ENCODE measurements at places on chromosomes 4 and X. TPM values are rescaled to one million over a fixed set of nuclear protein-coding genes. Genes with fewer than 3 reads are reported as not detected.

DCAF8L1 gene
- total RNA-seq: not detected

HERC6 gene
- total RNA-seq: 28.3 TPM

ARR3 gene
- not detected for total RNA-seq

USP53 gene
- total RNA-seq: 22.9 TPM

AWAT1 gene
- total RNA-seq: not detected

PAGE2B gene
- not detected for total RNA-seq

- DNase-seq: no peak
These were observed 5.0 kb downstream of the LNX1 start for GRCh38 chr4:53586121-53586816.

- DNase-seq: no peak
These were observed 93.4 kb downstream of the REPS2 start for GRCh38 chrX:17039826-17040225.

DNA sequence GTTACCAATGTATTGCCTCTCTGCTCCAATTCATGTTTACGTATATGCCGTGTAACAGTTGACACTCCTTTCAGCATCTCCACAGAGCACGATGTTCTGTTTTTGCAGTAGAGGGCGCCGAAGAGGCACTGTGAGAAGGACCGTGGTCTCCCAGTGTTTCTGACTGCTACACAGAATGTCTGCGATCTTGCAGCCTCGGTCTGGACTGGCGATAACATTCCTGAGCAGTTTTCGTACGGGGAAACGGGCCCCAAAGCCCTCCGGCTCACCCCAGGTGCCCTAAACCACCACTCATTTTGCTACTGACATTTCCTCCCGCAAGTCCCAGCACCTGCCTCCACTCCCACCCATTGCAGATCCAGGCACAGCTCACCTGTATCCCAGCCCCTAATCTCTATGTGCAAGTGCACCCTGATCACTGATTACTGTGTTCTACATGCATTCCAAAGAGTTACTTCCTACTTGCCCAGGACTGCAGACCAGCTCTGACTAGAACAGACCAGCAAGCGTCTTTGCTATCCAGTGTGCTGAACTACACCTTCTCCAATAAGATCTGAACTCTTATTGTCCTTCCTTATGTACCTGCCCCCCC is 12.4 kb upstream of the NFXL1 start:
- DNase-seq: peak; percentile 36

GRCh38 chr4:48017108-48017571 is 568 bp downstream of the NIPAL1 start:
- DNase-seq: no peak

DNA sequence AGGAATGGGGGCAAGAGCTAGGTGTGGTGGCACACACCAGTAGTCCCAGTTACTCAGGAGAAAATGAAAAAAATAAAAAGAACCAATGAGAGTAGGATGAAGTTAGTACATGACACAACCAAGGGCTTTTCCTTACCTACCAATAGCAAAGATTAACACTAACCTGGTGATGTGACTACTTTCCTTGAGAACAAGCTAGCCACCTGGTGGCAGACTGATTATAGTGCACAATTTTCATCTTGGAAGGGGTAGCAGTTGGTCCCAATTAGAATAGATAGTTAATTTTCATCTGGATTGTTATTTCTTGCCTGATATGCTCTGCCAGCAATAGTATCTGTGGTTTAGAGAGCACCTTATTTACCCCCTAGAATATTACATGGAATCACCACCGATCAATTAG is 1216.8 kb upstream of the PABPC4L start:
- no peak for DNase-seq

GRCh38 chr4:112888622-112889021 is 160.8 kb upstream of the ANK2 start:
- no peak for DNase-seq

DNA sequence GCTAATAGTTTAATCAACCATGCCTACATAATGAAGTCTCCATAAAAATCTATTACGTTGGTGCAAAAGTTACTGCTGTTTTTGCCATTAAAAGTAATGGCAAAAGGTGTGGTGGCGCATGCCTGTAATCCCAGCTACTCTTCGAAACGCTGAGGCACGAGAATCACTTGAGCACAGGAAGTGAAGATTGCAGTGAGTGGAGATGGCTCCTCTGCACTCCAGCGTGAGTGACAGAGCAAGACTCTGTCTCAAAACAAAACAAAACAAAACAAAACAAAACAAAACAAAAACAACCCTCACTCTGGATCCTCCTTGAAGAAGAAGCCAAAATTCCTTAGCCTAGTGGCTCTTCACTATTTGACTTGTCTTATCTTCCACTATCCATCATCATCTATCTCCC is 78.0 kb downstream of the MSN start:
- DNase-seq: no peak

Measured in T-helper 17 cell (primary cell).